Cortex of kidney (tissue), 1 donor: ENCODE measurements at places on chromosomes 7 and 10.

- no peak for DNase-seq
These were observed 138.0 kb upstream of the MTPN start for GRCh38 chr7:136114966-136115762.

GRCh38 chr7:26525398-26526264, 234.0 kb downstream of the SNX10 start:
- DNase-seq, result no peak

DNA sequence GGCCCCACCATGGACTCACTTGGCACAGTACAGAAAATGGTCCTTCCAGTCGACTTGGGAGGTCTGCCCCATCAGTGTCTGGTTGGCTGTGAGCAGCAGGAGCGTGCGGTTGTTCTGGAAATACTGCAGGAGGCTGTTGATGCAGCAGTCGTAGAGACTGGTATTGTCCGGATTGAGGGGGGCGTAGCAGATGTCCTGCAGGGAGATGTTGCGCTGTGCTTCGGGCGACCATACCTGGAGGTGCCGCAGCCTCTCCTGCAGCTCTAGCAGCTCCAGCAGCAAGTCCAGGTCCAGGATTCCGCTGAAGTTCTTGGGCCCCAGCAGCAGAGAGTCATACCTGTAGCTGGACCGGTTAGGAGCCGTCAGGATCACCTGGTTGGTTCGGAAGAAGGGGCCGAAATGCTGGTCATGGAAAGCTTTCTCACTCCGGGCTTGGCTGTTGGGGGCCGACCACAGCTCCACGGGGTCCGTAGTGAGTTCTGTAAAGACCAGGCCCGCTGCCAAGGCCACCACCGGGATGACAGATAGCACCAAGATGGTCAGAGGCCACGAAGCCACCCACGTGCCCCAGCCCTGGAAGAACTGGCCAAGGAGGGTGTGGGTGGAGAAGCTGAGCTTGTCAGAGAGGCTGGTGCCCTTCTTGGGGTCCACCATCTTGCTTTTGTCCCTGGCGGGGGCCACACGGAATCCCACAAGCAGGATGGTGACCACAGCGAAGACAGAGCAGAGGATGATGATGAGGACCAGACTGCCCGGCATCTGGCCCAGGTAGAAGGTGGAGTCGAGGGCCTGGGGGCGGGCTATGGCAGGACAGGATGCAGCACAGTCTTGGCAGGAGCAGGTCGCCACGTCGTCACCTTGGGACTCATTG, 2.1 kb downstream of the NPC1L1 start:
- DNase-seq, result no peak

DNA sequence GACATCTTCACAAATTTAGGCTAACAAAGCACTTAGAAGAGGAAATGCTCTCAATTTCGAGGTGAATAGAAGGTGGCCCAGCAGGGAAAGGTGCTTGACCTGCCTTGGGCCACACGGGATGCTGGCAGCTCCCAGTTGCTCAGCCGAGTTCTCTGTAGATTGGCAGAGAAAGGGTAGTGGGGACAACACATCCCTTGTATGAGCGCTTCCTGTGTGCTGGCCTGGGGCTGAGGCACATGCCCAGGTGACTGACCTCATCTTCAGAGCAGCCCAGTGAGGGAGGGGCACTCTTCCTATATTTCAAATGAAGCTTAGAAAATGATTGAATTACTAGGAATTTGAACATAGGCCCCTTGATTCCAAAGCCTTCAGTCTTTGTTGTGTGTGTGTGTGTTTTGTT, 20.2 kb downstream of the BAG3 start:
- DNase-seq, result no peak

DNA sequence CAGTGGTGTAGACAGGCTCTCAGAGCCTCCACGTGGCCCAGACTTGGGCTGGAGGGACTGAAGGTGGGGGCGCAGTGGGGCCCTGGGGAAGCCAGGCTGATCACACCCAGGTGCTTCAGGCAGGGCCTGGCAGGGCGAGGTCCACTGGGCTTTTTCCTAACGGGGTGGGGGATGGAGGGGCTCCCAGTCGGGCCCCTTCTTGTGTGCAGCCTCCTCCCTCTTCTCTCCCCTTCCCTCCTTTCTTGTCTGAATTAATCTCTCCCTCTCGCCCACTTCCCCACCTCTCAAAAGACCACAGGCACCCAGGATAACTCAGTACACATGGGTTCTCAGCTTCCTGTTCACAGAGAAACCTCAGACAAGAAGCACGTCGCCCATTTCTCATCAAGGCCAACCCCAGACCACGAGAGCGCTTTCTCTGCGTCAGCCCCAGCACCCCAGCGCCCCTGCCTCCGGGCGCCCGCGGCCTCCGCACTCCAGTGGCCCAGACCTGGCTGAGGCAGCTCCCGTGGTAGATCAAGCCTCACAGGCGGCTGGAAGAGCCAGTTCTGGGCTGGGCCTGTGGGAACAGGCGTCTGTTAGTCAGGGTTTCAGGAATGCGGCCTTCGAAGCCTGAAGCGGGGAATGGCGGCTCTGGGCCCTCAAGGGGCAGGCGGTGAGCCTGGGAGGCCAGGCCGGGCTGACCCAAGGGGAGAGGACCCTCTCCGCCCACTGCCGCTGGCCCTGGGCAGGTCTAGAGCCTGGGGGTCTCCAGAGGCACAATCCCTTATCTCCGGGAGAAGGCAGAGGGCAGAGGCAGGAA, 50.6 kb downstream of the PWWP2B start:
- DNase-seq, result no peak
